Activated CD4-positive, alpha-beta memory T cell treated with anti-CD3 and anti-CD28 coated beads, Interleukin-2, amount 10 ng/mL, durations not matched to agents 7 days and 5 days (primary cell): ENCODE measurements at places on chromosomes 6 and 20. TPM values are rescaled to one million over a fixed set of nuclear protein-coding genes. Genes with fewer than 3 reads are reported as not detected.

- peak overlapping the region; percentile 96 for H3K27ac ChIP-seq
- peaks cover 44% of the 10 kb centered on the region for H3K36me3 ChIP-seq
- H3K4me3 ChIP-seq: peak overlapping the region; percentile 98
- no peaks in the 10 kb centered on the region for H3K27me3 ChIP-seq
- DNase-seq: peak; percentile 39
Observed at GRCh38 chr20:57391439-57392301, 474 bp downstream of the RBM38 start.

- no peaks in the 10 kb centered on the region for H3K36me3 ChIP-seq
- no peak overlapping the region for H3K27ac ChIP-seq
- H3K27me3 ChIP-seq: peaks cover 24% of the 10 kb centered on the region
- H3K4me3 ChIP-seq: no peak overlapping the region
- no peak for DNase-seq
Observed at GRCh38 chr6:106715922-106716321, 86.5 kb downstream of the QRSL1 start.

GRCh38 chr6:29887330-29887818 lies 55.0 kb upstream of the HLA-A start:
- H3K27me3 ChIP-seq: peaks cover 2% of the 10 kb centered on the region
- H3K36me3 ChIP-seq: peaks cover 25% of the 10 kb centered on the region
- H3K27ac ChIP-seq: peak overlapping the region; percentile 80
- peak overlapping the region; percentile 88 for H3K4me3 ChIP-seq
- DNase-seq: peak; percentile 49

- peaks cover 2% of the 10 kb centered on the region for H3K36me3 ChIP-seq
- DNase-seq: no peak
- H3K4me1 ChIP-seq: peaks cover 11% of the 10 kb centered on the region
- H3K27ac ChIP-seq: no peak overlapping the region
Observed at GRCh38 chr20:18058661-18059467, 1.1 kb upstream of the OVOL2 start.

- H3K27me3 ChIP-seq: no peaks in the 10 kb centered on the region
- H3K36me3 ChIP-seq: no peaks in the 10 kb centered on the region
- no peaks in the 10 kb centered on the region for H3K4me1 ChIP-seq
- H3K4me3 ChIP-seq: no peak overlapping the region
- no peak overlapping the region for H3K27ac ChIP-seq
Observed at GRCh38 chr6:134217105-134217797, 100.7 kb downstream of the SGK1 start.

GRCh38 chr6:27100921-27101320 lies 146.6 kb upstream of the PRSS16 start:
- peaks cover 10% of the 10 kb centered on the region for H3K36me3 ChIP-seq
- DNase-seq: no peak
- peaks cover 14% of the 10 kb centered on the region for H3K4me1 ChIP-seq
- H3K27ac ChIP-seq: no peak overlapping the region
- H3K27me3 ChIP-seq: peaks cover 33% of the 10 kb centered on the region

DNA sequence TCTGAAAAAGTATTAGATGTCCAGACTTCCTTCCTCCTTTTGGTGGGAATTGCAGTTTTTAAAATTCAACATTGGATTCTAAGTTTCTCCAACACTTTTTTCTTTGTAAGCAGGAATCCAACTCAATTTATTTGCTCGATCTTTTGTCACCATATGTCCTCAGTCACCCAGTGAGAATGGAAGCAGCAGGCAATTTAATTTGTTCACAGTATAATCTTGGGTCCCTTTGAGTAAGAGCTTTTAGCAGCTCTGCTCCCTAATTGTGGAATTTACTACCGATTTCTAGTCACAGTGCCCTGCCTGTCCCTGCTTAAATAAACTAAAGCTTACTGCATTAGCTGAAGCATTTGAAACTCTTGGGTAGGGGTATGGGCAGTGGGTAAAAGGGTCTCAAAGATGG lies 98.6 kb downstream of the BTBD3 start:
- H3K4me3 ChIP-seq: no peak overlapping the region
- DNase-seq: no peak
- H3K4me1 ChIP-seq: no peaks in the 10 kb centered on the region
- H3K27ac ChIP-seq: no peak overlapping the region
- H3K27me3 ChIP-seq: no peaks in the 10 kb centered on the region

DNA sequence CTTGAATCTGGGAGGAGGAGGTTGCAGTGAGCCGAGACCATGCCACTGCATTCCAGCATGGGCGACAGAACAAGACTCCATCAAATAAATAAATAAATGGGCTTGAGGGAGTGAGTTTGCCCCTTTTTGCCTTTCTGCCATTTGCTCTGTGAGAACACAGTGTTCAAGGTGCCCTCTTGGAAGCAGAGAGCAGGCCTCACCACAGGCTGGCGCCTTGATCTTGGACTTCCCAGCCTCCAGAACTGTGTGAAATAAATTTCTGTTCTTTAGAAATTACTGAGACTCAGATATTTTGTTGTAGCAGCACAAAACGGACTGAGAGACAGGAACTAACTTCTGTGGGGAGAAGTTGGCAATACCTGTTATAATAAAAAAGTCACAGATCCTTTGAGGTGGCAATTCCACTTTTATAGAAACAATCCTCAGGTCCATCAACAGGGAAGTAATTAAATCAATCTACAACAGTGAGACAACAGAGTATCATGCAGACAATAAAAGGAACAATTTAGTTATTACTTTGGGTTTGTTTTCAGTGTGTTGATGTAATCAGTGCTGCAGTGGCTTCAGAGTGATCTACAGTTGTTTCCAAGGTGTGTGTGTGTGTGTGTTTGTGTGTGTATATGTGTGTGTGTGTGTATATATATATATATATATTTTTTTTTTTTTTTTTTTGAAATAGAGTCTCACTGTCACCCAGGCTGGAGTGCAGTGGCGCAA lies 24.5 kb downstream of the PKIG start:
- no peak overlapping the region for H3K4me3 ChIP-seq
- H3K36me3 ChIP-seq: no peaks in the 10 kb centered on the region

GRCh38 chr6:324729-325125 lies 32.4 kb downstream of the DUSP22 start:
- DNase-seq: no peak
- H3K36me3 ChIP-seq: no peaks in the 10 kb centered on the region
- H3K4me3 ChIP-seq: no peak overlapping the region

- H3K36me3 ChIP-seq: no peaks in the 10 kb centered on the region
- H3K27me3 ChIP-seq: no peaks in the 10 kb centered on the region
- H3K4me3 ChIP-seq: no peak overlapping the region
- no peak overlapping the region for H3K27ac ChIP-seq
Observed at GRCh38 chr6:65231616-65232015, 475.4 kb downstream of the EYS start.

GRCh38 chr6:109121411-109121810 lies 26.1 kb downstream of the CEP57L1 start:
- H3K27ac ChIP-seq: no peak overlapping the region
- H3K36me3 ChIP-seq: peaks cover 7% of the 10 kb centered on the region

Gene PDYN
- not detected for total RNA-seq

Gene SLC24A3
- not detected for total RNA-seq

Gene PPP1R16B
- 113 TPM for total RNA-seq
